ENCODE measurements at places on chromosomes 2 and 18.

DNA sequence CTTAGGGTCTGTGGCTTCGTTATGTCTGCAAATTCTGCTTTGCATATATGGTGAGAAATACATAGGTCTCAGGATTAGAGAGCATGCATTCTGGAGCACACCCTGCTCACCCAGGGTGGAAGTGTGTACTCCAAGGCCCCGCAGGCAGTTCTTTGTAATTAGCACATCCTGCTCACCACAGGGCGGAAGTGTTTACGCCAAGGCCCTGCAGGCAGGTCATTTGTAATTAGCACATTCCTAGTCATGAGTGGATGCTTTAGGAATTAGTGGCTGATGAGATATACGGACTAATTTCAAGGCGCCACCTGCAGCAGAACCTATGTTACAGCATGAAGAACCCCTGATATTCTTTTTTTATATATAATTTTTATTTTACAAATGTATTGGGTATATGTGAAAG, 4.2 kb downstream of the ALLC start:
- DNase-seq = no peak

DNA sequence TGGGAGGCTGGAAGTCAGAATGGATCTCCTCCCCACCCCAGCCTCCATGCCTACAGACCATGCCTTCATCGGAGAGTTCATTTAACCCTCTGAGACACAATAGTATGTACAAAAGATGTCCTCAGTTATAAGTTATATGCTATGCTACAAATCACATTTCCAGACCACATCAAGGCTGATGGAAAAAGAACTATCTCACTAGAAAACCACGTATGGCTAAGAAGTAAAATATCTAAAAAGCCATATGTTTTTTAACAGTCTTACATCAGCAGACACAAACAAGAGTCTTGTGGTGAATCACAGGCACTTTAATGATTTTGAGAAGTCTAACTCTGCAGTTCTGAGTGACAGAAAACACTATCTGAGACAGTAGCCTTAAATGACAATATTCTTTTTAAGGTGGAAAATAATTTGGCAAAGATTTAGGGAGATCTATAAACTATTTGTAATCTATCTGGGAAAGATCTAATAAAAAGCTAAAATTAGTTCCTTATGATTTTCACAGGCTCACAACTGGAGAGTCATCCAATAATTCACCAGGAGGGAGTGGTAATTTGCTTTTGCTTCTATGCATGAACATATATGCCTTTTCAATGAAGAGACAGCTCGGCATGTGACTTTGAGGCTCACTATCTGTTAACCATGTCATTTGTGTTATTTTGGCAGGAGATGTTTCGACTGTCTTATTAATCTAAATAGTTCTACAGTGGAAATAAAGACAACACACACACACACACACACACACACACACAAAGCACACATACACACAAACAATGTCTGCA, 197.5 kb downstream of the IRS1 start:
- no peak for DNase-seq

DNA sequence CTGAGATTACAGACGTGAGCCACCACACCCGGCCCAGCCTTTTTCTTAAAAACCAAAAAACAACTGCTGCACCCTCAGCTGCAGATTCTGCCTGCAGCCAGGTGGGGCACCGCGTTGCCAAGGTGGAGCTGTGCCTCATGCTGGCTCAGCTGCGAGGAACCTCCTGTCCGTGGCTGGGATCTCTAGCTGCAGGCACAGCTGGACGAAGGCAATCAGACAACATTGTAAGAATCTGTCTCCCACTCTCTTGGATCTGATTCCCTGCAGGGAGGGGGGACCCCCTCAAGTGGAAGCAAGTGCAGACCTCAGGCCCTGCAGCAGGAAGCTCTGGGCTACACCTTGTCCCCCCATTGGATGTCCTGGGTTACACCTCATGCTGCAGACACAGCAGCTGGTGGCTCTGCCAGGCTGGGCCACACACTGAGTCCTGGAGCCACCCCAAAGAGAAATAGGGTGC, 24.1 kb downstream of the CIDEA start:
- no peak for DNase-seq

- DNase-seq = no peak
Measured at GRCh38 chr2:40228310-40228709, 223.6 kb downstream of the SLC8A1 start.

GRCh38 chr18:2871111-2871720, 24.4 kb downstream of the EMILIN2 start:
- DNase-seq = no peak

DNA sequence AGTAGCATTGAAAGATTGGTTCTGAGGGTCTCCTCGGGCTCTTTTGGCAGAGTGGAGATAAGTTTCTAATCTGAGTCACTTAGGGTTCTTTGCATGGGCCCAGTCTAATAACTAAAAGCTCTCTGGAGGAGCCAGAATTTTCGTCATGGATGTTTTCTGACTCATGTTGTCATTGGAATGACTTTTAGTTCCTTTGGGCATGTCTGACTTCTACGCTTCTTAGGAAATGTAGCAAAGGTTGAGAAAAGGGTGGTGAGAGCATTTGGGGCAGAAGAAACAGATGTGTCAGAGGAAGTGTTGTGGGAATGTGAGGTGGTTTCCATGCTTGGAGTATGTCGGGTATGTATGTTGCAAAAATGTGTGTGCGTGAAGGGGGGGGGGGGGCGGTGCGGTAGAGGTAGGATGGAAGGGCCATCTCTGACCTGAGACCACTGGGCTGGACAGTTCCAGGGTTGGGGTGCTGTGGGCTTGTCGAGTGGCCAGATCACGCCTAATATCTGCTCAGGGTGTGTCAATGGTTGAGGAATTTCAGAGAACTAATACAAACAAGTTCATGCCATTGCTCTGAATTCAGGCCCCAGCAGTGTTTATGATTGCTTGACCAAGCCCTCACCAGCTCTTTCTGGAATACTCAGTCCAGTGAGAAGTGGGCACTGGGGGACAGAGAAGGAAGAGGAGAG, 26.9 kb downstream of the KLHL29 start:
- DNase-seq = no peak
